ENCODE measurements at places on chromosomes 16 and 17. TPM values are rescaled to one million over a fixed set of nuclear protein-coding genes. Genes with fewer than 3 reads are reported as not detected.

- H3K4me1 ChIP-seq, result no peaks in the 10 kb centered on the region
- H3K4me3 ChIP-seq, result no peak overlapping the region
- H3K36me3 ChIP-seq, result no peaks in the 10 kb centered on the region
- no peak overlapping the region for H3K27ac ChIP-seq
- no peak for DNase-seq
Measured at GRCh38 chr17:81607431-81607830, 29.5 kb downstream of the NPLOC4 start.

GRCh38 chr17:73628642-73629552 is 15.3 kb downstream of the SDK2 start:
- H3K36me3 ChIP-seq, result no peaks in the 10 kb centered on the region
- H3K4me3 ChIP-seq, result no peak overlapping the region
- DNase-seq, result no peak
- no peaks in the 10 kb centered on the region for H3K27me3 ChIP-seq

DNA sequence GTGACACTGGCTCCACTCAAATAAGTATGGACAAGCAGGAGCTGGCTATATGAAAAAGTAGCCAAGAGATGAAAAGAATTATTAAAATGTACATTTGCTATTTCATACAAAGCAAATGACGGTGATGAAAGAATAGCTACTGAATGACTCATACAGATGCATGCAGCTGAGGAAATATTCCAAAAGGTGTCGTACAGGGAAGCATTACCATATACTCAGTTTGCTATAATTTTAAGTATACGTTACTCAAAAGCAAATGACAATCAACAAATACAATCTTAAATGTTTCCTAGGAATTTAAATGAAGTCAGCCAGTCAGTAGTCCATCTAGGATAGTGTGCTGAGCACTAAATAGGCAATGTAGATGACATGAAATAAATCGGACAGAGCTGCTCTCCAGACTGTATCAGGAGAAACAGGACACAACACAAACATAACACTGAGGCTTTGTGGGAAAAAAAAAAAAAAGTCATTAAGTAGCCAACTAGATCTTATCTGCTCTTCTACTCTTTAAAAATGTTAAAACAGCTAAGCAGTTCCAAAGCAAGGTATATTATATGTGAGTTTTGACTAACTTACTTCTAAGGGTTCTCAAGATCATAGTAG is 65.0 kb downstream of the NCOR1 start:
- no peaks in the 10 kb centered on the region for H3K27me3 ChIP-seq
- H3K4me1 ChIP-seq, result no peaks in the 10 kb centered on the region
- H3K27ac ChIP-seq, result no peak overlapping the region
- no peaks in the 10 kb centered on the region for H3K36me3 ChIP-seq
- no peak for DNase-seq

DNA sequence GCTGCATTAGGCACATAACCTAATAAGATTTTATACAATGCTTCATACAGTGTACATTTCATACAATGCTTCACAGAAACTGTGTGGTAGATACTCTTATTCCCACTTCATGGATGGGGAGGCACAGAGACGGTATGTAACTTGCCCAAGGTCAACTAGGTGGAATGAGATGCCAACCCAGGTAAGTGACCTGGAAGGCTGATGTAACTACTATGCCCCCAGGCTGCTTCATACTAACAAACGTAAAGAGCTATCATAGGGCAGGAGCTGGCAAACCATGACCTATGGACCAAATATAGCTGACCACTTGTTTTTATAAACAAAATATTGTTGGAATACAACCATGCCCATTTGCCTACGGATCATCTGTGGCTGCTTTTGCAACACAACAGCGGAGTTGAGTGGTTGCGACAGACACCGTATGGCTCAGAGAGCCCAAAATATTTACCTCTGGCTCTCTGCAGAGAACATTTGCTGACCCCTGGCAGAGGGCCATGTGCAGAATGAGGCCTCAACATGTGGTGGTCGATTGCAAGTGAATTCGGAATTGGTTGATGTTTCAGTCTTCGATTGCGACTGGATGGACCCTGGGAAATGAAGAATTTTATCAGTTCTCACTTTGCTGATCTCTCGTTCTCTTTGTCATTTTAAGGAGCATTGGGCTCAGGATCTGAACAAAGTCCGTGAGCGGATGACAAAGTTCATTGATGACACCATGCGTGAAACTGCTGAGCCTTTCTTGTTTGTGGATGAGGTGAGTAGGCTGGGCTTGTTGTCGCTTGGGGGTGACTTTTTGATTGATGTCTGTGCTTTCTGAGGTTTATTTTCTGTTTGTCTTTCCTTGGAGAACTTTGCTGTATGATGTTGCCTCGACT is 109.7 kb downstream of the PLCG2 start:
- DNase-seq, result no peak
- no peak overlapping the region for H3K4me3 ChIP-seq
- no peaks in the 10 kb centered on the region for H3K27me3 ChIP-seq
- H3K4me1 ChIP-seq, result no peaks in the 10 kb centered on the region

- H3K27me3 ChIP-seq, result no peaks in the 10 kb centered on the region
- H3K4me1 ChIP-seq, result no peaks in the 10 kb centered on the region
- DNase-seq, result no peak
- H3K27ac ChIP-seq, result no peak overlapping the region
- no peak overlapping the region for H3K4me3 ChIP-seq
Measured at GRCh38 chr17:45979137-45979536, 19.9 kb upstream of the STH start.

DNA sequence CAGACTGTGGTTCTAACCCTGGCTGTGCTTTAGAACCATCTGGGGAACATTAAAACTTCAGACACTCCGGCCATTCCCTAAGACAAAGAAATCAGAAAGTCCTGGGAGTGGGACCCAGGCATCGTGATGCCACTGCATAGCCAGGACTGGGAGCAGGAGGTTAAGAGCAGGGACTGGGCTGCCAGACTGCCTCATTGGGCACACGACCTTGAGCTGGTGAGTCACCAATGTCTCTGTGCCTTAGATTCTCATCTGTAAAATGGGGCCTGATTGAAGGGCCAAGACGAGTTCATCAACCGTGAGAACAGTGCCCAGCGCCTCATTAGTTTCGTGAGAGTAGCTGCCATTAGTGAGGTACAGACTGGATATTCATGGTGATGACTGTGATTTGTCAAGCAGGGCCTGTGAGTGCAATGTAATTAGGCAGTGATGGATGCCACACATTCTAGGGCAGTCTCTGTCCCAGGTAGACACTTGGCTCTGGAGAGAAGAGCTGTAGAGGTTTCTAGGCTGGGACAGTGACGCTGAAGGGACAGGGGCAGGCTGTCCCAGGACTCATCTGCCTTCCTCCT is 196.8 kb downstream of the NTN1 start:
- H3K27me3 ChIP-seq, result no peaks in the 10 kb centered on the region
- no peak for DNase-seq
- peak overlapping the region; percentile 81 for H3K27ac ChIP-seq
- no peak overlapping the region for H3K4me3 ChIP-seq

DNA sequence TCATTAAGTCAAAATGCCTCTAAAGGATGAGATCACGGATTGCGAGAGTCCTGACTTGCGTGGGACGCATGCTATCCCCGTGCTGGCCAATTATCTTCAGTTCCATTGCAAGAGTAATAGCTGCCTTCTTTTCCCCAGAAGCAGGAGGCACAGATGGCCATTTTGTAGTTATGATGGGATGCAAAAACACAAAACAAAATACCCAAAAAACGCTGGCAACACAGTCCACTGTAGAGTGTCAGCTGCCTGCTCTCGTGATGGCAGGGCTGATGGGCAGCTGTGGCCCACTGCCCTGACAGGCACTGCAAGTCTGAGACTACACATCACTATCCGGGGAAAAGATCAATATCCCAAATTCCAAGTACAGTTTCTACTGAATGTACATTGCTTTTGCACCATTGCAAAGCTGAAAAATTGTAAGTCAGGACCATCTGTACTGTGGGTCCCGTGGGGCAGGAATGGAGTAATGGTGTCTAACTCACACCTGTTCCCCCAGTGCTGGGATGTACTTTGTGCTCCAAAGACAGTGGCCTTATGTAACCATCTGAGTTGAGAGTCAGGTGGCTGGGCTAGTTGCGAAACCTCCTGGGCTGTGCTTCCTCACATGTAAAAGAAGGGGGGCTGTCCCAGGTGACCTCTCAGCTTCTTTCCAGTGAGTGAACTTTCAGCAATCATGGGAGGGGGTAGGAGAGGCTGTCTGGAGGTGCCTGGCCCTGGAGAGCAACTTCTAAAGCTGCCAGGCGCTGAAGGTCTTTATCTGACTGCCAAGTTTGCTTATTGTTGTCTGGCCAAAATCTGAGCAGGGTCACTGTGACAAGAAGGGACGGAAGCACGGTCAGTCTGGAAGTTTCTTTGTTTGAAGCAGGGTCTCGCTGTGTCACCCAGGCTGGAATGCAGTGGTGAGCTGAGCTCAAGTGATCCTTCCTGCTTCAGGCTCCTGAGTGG is 4.7 kb downstream of the SLC47A1 start:
- DNase-seq, result no peak
- H3K4me3 ChIP-seq, result no peak overlapping the region
- H3K4me1 ChIP-seq, result no peaks in the 10 kb centered on the region
- H3K27ac ChIP-seq, result no peak overlapping the region
- H3K36me3 ChIP-seq, result no peaks in the 10 kb centered on the region

GRCh38 chr17:47945529-47946508 is 4.4 kb downstream of the PNPO start:
- H3K27ac ChIP-seq, result peak overlapping the region; percentile 44
- no peaks in the 10 kb centered on the region for H3K36me3 ChIP-seq
- H3K4me1 ChIP-seq, result no peaks in the 10 kb centered on the region

DNA sequence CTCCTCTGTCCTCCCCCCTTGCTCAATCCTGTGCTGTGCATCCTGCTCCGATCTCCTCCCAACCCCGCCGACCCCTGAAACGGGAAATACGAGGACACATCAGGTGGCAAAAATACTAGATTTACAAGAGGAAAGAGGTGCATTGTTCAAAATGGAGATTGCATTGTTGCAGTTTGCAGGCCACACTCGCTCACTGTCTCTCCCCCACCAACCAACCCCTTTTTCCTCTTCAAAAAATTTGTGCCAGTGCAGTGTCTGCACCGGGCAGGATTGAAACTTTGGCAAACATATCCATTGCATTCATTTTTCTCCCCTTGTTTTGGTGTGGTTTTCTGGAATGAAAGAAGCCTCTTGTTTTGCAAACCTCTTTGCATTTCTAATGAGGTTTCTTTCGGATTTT is 61.0 kb downstream of the RNF135 start:
- H3K36me3 ChIP-seq, result no peaks in the 10 kb centered on the region
- H3K27me3 ChIP-seq, result no peaks in the 10 kb centered on the region

DNA sequence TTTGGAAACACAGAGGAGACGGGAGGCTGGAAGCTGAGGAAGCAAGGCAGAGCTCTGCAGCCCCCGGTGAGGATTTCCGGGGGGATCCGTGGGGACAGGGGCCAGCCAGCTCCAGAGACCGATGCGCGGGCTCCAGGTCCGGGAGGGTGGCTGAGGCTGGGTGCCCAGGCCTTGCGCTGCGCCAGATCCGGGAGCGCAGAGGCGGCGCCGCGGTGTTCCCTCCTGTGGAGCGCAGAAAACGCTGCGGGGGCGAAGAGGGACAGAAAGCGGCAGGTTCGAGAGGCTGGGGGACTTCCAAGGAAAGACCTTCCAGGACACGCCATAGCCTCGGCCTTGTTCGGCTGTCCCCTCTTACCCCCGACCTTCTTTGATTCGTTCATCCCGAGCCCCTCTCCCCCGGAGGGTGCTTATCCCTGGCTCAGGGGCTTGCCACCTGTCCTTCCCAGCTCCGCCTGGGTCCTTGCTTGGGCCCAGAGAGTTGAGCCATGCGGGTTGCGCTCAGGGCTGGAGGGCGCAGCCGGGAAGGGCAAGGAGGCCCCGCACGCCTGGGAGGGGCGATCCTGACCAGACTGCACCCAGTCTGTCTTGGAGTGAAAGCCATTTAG is 697 bp upstream of the SHISA9 start:
- no peak overlapping the region for H3K27ac ChIP-seq
- peaks cover 11% of the 10 kb centered on the region for H3K27me3 ChIP-seq
- H3K4me1 ChIP-seq, result peaks cover 10% of the 10 kb centered on the region
- H3K4me3 ChIP-seq, result no peak overlapping the region

DNA sequence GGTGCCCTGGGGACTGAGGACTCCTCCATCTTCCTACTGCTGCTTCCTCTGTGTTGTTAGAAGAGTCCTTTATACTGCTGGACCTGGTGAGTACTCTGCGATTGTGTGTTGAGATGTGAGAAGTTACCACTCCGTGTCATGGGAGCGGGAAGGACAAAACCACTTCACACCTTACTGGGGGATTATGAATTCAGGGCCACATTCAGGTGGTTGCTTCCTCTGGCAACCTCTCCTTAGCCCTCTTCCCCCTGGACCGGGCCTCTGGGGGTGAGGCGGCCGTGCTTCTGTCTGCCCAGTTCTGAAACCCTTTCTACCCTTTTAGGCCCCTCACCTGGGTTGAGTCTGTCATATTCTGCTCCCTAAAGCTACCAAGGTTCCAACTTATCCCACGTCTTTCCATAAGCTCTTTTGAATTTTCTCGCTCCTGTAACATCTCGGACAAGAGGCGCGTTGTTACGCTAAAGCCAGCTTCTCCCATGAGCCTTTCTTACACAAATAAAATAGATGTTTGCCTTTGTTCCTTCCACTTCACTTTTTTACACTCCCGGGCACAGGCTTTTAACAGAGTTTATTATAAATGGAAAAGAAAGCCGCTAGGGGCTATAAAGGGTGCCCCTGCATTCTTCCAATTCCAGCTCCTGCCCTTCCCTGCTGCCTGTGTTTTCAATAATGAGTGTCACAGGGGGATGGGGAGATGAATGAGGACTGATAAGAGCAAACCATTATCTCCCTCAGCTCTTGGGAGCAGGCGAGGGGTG is 20.7 kb upstream of the CDH13 start:
- H3K36me3 ChIP-seq, result no peaks in the 10 kb centered on the region
- no peaks in the 10 kb centered on the region for H3K27me3 ChIP-seq
- no peak overlapping the region for H3K4me3 ChIP-seq
- DNase-seq, result no peak

DNA sequence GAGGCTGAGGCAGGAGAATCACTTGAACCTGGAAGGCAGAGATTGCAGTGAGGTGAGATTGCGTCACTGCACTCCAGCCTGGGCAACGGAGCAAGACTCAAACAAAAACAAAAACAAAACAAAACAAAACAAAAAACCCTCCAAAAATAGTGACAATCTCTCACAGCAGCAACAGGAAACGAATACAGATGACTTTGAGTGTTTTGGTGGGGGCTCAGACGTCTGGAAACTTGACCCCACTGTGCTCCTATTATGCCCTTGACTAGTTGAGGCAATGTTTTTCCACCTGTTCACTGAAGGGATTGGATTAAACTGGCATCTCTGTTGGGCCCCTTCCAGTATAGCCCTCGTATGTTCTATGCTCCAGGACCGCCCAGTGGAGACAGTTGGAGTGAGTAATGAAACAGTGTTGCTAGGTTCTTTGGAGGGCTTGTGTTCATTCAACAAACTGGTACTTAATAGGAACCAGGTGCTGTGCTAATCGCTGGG is 167.0 kb downstream of the UTP18 start:
- H3K36me3 ChIP-seq, result no peaks in the 10 kb centered on the region
- H3K4me1 ChIP-seq, result no peaks in the 10 kb centered on the region
- no peak overlapping the region for H3K4me3 ChIP-seq
- no peaks in the 10 kb centered on the region for H3K27me3 ChIP-seq
- no peak for DNase-seq
- H3K27ac ChIP-seq, result no peak overlapping the region

Gene GGT6
- 0.29 TPM for total RNA-seq

Gene VAT1
- total RNA-seq, result 59.5 TPM

Gene SERPINF2
- total RNA-seq, result 11.8 TPM

Gene HAGHL
- 3.4 TPM for total RNA-seq

Gene GLIS2
- total RNA-seq, result 3.8 TPM

Measured in uterus (tissue), 4 donors.